ENCODE measurements at places on chromosomes 2 and 18.

DNA sequence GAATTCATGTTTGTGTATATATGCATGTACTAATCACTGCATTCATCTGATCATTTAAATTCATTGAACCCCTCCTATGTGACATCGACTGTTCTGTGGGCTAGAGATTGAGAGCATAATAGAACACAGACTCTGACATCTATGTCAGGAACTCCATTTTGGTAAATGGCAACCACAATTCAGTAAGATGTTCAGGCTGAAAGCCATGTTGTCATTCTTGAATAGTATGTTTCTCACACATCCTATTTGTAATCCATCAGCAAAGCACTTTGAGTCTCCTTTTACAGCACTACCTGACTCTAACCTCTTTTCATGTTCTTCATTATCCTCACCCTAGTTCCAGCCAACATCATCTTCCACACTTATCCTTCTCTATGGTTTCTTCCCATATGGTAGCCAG, 413.8 kb upstream of the MEX3C start:
- no peak for DNase-seq

- peak; percentile 25 for DNase-seq
These were observed 76.0 kb upstream of the SESTD1 start for GRCh38 chr2:179340678-179341077.

DNA sequence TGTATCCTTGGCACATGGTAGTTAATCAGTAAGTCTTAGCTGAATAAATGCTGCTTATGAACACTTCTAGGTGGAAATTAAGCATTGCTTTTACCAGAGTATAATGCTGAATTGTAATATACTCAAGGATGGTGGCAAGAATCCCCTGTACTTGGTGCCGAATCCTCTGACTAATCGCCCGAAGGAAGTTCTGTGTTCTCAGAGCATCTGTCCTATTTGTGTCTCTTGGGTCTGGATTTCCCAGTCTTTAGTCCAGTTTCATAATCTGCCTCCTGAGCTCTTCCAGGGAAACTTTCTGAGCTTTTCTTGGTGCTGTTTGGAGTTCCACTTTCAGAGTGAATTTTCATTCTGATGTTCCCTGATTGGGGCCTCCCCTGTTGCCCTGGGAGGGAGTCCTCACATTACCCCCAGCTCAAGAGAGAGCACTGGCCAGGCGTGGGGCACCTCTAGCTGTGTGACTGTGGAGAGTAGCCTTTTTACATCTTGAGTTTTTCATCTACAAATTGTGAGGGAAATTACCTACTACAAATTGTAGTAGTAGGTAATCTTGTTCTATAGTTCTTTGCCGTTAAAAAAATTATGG, 144.9 kb downstream of the LTBP1 start:
- no peak for DNase-seq

- no peak for DNase-seq
These were observed 236.7 kb downstream of the MYCN start for GRCh38 chr2:16176971-16177480.

GRCh38 chr2:5742126-5742525, 49.9 kb downstream of the SOX11 start:
- DNase-seq, result no peak

All from ACHN (cell line).